ENCODE measurements at places on chromosomes 2 and 18. TPM values are rescaled to one million over a fixed set of nuclear protein-coding genes. Genes with fewer than 3 reads are reported as not detected.

DNA sequence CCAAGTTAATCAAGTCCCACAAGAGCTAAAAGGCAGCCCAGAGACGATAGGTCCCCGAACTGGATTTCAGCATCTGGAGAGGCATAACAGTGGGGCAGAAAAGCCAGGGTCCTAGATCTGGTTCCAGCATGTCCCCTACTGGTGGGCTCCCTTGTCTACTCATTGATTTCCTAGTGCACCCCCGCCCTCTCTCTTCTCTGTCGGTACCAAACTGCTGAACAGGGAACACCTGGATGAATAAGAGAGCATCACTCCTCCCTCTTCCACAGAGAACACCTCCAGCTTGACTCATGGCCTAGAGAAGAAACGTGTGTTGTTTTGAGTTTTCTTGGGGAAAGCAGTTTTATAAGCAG lies 101.3 kb downstream of the FOXI3 start:
- H3K27me3 ChIP-seq = peaks cover 32% of the 10 kb centered on the region
- no peaks in the 10 kb centered on the region for H3K36me3 ChIP-seq
- H3K27ac ChIP-seq = peak overlapping the region; percentile 39
- DNase-seq = no peak

The CXCR2 gene
- not detected for total RNA-seq

DNA sequence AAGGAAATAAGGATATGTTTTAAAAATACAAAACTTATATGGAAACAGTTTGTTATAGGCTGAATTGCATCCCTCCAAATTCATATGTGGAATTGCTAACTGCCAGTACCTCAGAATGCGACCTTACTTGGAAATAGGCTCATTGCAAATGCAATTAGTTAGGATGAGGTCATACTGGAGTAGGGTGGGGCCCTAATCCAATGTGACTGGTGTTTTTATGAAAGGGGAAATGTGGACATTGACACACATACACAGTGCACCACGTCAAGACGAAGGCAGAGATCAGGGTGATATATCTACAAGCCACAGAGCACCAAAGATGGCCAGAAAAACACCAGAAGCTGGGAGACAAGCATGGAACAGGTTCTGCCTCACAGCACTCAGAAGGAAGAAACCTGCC lies 494.2 kb downstream of the TSN start:
- peaks cover 3% of the 10 kb centered on the region for H3K27me3 ChIP-seq
- H3K27ac ChIP-seq = no peak overlapping the region
- H3K4me1 ChIP-seq = no peaks in the 10 kb centered on the region
- no peak for DNase-seq

DNA sequence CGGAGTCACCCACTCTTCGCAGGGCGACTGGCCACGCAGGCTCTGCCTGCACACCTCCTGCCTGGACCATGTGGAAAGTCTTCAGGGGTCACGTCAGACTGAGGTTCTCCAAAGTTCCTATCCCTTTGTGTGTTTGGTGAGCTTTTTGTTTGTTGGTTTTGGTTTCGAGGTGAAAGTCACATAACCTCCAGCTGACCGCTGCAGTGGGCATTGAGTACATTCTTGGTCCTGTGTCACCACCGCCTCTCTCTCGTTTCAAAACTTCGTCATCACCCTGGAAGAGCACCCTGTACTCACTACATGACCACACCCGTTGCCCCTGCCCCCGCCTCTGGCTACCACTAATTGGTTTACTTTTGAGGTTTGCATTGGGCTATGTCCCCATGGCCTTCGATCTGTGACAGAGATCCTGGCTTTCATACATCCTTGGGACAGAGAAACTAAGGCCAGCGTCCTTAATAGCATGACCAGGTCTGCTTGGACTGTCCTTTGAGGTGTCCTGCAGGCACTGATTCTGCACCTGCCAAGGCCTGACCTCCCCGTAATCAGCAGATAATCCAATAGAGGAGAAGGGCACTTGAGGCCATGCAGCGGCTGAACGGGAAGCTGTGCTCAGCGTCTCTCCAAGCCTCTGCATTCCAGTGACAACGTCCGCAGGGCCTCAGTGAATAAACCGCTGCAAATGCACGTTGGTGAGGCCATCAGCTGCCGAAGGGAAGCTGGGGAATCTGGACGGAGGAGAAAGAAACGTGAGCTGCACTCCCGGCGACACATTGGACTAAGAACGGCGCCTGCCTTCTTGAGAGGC lies 46.8 kb downstream of the SH3BP4 start:
- no peaks in the 10 kb centered on the region for H3K27me3 ChIP-seq
- peaks cover 43% of the 10 kb centered on the region for H3K36me3 ChIP-seq
- H3K4me3 ChIP-seq = peak overlapping the region; percentile 72
- peaks cover 69% of the 10 kb centered on the region for H3K4me1 ChIP-seq

DNA sequence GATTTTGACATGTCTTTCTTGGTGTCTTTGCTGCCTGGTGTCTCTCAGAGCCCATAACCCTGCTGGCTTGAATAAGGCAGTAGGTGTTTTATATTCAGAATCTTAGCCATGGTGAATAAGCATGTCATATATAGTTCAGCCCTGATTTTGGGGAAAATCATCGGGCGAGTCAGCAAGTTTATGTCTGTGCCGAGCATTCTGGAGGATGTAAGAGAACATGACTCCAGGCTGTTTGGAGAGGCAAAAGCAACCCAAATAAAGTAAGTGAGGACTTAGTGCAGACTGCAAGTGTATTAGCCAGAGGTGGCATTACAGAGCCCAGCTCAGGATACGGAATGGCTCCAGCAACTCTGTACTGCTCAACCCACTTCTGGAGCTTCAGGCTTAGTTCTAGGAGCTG lies 50.3 kb downstream of the TCF7L1 start:
- H3K4me1 ChIP-seq = peaks cover 64% of the 10 kb centered on the region
- H3K27me3 ChIP-seq = no peaks in the 10 kb centered on the region
- no peak overlapping the region for H3K27ac ChIP-seq

DNA sequence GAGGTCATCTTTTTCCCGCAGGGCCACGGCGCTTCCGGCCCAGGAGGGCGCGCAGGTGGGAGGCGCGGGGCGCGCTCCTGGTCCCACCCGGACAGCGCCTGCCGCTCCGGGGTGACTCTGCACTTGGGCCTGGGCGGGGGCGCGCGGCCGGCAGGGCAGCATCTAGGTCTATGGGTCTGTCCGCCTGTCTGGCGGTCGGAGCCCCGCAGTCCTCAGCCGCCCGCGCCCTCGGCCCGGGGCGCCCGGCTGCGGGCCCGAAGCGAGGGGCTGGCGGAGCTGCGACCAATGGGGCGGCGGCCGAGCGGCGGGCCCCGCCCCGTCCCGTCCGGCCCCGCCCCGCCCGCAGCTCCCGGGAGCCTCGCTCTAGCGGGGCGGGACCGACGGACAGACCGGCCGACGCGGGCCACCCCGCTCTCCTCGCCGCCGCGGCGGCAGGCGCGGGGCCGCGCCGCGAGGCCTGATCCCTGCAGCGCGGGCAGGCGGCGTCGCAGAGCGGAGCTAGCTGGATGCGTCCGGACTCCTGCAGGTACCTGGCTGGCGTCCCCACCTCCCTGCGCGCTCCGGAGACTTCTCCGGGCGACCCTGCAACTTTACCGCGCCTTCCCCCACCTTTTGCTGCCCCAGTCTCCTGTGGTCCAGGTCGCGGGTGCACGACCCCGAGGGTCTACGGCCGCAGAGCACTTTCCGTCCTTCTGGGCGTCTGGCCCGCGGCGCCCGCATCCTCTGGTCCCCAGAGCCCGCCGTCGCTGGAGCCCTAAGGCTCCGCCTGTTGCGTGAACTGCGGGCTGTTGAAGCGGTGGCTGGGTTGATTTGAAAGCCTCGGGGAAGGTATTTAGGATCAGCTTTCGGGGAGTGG lies at the start of gene KCNS3:
KCNS3 (plus strand) TSS at position 387 of the 856 bp plus-strand sequence. CDS start 52,342 bp downstream, outside the sequence.
- H3K36me3 ChIP-seq = no peaks in the 10 kb centered on the region
- H3K27me3 ChIP-seq = peaks cover 89% of the 10 kb centered on the region
- H3K4me1 ChIP-seq = peaks cover 9% of the 10 kb centered on the region
- peak within 1 kb of the TSS; percentile 91 for H3K4me3 ChIP-seq
- peak within 1 kb of the TSS; percentile 41 for H3K27ac ChIP-seq
- DNase-seq = no peak

- H3K36me3 ChIP-seq = no peaks in the 10 kb centered on the region
- no peak overlapping the region for H3K4me3 ChIP-seq
- no peak for DNase-seq
- H3K4me1 ChIP-seq = peaks cover 6% of the 10 kb centered on the region
Measured at GRCh38 chr2:136133586-136133985, 15.6 kb upstream of the CXCR4 start.

The MSH6 gene
- total RNA-seq = 138 TPM

DNA sequence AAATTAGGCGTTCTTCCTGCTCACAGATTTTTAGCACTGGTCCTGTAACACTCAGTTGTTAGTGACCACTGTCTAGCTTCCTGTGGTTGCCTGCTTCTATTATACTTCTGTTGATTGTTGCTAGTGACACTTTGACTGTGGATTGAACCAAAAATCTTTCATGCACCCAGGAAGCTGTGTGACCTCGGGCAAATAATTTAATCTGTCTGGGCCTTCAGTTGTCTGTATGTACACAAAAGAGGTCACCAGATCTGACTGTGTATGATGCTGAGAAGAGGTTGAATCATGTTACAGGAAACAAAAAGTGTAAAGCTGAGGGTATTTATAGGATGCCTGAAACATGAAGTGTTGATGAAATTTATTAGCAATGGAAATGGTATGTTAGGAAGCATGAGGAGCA lies 12.7 kb downstream of the ICOS start:
- no peaks in the 10 kb centered on the region for H3K36me3 ChIP-seq
- peaks cover 6% of the 10 kb centered on the region for H3K27me3 ChIP-seq
- H3K4me1 ChIP-seq = no peaks in the 10 kb centered on the region
- no peak overlapping the region for H3K27ac ChIP-seq
- no peak overlapping the region for H3K4me3 ChIP-seq
- no peak for DNase-seq

- peak overlapping the region; percentile 34 for H3K4me3 ChIP-seq
- H3K27me3 ChIP-seq = no peaks in the 10 kb centered on the region
- H3K4me1 ChIP-seq = peaks cover 42% of the 10 kb centered on the region
- peak overlapping the region; percentile 20 for H3K27ac ChIP-seq
- no peak for DNase-seq
- H3K36me3 ChIP-seq = peaks cover 9% of the 10 kb centered on the region
Measured at GRCh38 chr2:43314299-43314927, 88.0 kb upstream of the ZFP36L2 start.

- peaks cover 2% of the 10 kb centered on the region for H3K4me1 ChIP-seq
- no peak overlapping the region for H3K27ac ChIP-seq
- H3K27me3 ChIP-seq = no peaks in the 10 kb centered on the region
- peaks cover 5% of the 10 kb centered on the region for H3K36me3 ChIP-seq
Measured at GRCh38 chr2:197620133-197620532, 55.3 kb downstream of the RFTN2 start.
